Tongue (tissue), 3 donors: ENCODE measurements at places on chromosomes 16 and 17. TPM values are rescaled to one million over a fixed set of nuclear protein-coding genes. Genes with fewer than 3 reads are reported as not detected.

The TEKT3 gene
- total RNA-seq = not detected

The ZNF423 gene
- 22.5 TPM for total RNA-seq

The CCDC47 gene
- total RNA-seq = 102 TPM

GRCh38 chr17:48420823-48421222, 9.2 kb downstream of the SKAP1 start:
- DNase-seq = no peak

DNA sequence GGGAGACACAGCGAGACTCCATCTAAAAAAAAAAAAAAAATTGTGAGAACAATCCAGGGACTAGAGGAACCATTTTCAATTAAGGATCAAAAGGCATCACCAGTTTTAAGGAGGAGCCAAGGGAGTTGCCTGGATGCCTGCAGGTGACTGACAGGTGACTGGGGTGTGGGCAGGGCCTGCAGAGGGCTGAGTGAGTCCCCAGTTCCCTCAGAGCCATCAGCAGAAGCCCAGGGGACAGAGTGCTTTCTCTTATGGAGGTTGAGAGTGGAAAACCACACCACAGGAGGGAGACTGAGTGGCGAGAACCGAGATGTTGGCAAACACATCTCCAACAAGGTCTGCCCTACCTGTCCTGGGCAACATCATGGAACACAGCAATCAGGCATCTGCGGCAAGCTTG, 27.1 kb upstream of the CREBBP start:
- no peak for DNase-seq

DNA sequence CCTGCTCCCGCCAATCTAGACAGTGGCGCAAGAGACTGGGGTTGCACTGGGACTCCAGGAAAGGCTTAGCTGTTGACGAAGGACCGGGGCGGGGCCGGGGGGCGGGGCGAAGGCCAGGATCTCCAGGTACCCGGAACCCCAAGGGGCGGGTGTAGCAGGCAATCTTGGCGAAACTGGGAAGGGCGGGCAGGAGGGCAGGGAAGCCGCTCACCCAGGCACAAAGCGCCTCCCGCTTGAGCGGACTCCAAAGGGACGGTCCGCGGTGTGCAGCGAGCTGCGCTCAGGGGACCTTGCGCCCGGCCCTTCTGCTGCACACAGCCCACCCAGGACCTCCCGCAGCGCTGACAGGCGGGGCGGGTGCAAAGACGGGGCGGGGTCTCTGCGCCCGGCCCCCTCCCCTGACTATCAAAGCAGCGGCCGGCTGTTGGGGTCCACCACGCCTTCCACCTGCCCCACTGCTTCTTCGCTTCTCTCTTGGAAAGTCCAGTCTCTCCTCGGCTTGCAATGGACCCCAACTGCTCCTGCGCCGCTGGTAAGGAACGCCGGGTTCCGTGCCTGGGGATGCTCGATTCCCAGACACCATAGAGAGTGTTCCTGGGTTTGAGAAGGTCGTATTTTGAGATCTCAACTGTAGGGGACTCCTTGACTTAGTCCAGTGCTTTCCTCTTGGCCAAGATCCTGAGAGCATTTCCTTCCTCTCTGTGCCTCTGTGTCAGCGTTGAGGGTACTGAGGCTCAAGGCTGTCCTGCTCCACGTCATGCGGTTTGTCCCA, at the start of gene MT1F:
TSS of gene MT1F (plus strand) at position 405 of the 772 bp plus-strand sequence. CDS start at position 505, 100 bp downstream.
- peak; percentile 47 for DNase-seq

DNA sequence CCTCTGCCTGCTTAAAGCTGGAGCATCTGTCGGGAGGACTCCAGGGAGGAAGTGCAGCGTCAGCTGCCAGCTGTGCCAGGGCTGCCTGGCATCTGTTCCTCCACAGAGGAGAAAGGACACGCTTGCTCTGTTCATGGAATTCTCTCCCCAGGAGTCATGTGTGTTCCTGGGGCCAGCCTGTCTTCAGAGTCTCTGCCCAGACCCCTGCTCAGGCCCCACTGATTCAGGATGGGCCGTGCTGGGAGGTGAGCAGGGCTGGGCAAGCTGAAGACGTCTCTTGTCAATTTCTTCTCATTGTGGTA, 24.2 kb downstream of the CRISPLD2 start:
- peak; percentile 94 for DNase-seq

GRCh38 chr17:50133028-50133768, 3.2 kb upstream of the SAMD14 start:
- no peak for DNase-seq

GRCh38 chr17:62760059-62760944, 47.8 kb downstream of the MARCHF10 start:
- DNase-seq = no peak

GRCh38 chr16:78150233-78150632, 50.8 kb downstream of the WWOX start:
- DNase-seq = no peak

The DNASE1L2 gene
- total RNA-seq = 1.3 TPM

The RABEP2 gene
- 30.7 TPM for total RNA-seq

DNA sequence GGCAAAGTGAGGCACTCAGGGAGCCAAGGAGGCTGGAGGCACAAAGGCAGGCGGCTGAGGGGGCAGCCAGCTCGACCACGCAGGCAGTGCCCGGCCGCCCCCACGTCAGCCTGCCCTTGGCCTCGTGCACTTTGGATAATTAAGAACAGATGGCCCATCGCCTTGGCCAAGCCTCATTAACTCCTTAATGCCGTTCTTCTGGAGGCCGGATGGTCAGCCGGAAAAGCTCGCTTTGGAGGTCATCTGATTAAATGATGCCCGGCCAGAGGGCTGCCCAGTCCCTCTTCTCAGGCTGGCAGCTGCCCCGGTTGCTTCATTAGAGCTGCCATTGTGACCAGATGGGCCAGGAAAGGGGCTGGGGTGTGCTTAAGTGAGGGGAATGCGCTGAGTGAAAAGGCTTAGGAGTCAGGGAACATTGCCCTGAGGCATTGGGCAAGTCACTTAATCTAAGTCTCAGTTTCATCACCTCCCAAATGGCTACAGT, 364.0 kb downstream of the NPIPA8 start:
- peak; percentile 7 for DNase-seq

- no peak for DNase-seq
These were observed 34.0 kb downstream of the CIBAR2 start for GRCh38 chr16:85078226-85078625.

The C16orf89 gene
- 5.3 TPM for total RNA-seq
